Stimulated activated naive CD8-positive, alpha-beta T cell treated with anti-CD3 and anti-CD28 coated beads, Interleukin-15, Interleukin-2, amounts not matched to agents 100 U/mL and 50 U/mL, for 24 hours (primary cell): ENCODE measurements at places on chromosomes 3 and 15.

DNA sequence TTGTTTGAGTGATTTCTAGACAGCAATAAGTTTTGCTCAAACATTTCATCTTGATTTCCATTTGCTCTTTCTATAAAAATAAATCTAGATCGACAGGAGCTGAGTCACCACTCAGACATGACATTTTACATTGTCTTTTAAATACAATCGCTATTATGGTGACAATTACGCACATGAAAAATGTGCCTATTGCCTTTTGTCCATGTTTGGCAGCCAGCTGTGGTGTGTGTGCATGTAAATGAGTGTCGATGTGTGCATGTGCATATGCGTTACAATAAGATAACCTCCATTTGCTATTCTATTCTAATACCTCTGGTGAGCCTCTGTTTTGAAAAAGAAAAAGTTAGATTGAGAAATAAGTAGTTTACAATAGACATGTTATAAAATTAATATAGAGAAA is 89.7 kb upstream of the GRM7 start:
- DNase-seq, result no peak

- DNase-seq, result no peak
Measured at GRCh38 chr3:127693336-127693843, 20.6 kb downstream of the ABTB1 start.

- DNase-seq, result peak; percentile 77
Measured at GRCh38 chr3:172550347-172550943, 27.2 kb upstream of the TNFSF10 start.

DNA sequence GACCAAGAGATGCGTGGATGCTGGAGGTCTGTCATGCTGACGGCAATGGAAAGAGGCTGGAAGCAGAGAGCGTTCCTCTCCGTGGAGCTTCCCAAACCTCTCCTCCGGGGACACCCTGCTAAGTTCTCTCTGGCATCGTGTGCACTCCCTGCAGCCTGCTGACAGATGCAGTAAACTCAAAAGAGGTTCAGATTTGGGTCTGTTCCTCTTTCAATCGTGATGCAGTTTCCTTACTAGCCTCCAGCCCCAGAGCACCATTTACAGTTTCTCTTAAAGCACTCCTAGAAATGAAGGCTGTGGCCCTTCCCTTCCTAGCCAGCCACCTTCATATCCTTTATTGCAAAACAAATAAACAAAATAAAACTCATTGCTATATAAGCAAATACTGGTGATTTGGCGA is 47.3 kb upstream of the LRRC58 start:
- no peak for DNase-seq

- no peak for DNase-seq
Measured at GRCh38 chr15:31212326-31213080, 111.0 kb upstream of the TRPM1 start.

GRCh38 chr3:4306860-4307259 is 3.7 kb downstream of the SETMAR start:
- no peak for DNase-seq

- DNase-seq, result no peak
Measured at GRCh38 chr15:35111861-35112260, 26.8 kb upstream of the NANOGP8 start.
